ENCODE measurements at places on chromosomes 3 and 15.

DNA sequence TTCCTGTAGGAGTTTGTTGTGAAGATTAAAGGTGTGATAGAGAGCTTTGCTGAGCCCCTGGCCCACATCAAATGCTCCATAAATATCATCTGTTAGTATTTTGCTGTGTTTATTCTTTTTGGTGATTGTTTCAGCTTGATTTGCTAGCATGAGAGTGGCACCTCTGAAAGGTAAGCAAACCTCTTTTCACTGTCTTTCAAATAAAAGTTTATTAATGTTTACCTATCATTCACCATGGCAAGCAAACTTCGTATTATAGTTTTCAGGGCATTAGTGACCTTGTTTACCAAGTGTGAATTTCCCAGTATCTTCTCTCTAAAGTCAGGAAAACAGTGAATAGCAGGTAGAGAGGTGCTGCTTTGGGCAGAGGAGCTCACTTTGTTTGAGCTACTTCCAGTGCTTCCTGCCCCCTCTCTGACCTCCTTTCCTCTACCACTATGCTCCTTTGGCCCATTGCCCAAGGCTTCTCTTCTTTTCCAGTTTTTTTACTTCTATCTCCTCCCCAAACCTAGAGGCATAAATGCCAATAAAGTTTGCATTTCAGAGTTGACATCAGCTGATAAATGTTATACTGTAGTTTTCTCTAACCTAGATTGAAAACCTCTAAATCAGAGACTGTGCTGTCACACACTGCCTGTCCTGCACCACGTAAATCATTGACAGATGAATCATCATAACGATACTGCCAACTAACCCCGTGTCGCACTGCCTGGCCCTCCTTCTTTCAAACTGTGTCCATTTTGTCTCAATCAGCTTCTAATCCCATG is 569.0 kb downstream of the TUSC7 start:
- DNase-seq: peak; percentile 30

- no peak for DNase-seq
Measured at GRCh38 chr3:5458526-5458925, 271.0 kb downstream of the EDEM1 start.

DNA sequence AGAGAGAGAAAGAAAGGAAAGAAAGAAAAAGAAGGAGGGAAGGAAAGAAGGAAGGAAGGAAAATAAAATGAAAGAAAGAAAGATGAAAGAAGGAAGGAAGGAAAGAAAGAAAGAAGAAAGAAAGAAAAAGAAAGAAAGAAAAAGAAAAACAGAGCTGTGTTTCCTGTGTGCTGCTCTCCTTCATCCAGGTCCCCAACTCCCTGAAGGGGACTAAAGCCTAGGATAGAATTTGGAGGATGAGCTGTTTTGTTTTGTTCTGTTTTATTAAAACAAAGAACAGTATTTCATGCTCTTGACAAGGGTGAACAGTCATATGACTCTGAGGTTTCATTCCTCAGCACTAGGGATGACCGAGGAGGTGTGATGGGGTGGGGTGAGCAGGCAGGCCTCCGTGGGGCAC is 164.8 kb upstream of the NDN start:
- no peak for DNase-seq

- no peak for DNase-seq
Measured at GRCh38 chr3:37918627-37919026, 56.9 kb downstream of the CTDSPL start.

DNA sequence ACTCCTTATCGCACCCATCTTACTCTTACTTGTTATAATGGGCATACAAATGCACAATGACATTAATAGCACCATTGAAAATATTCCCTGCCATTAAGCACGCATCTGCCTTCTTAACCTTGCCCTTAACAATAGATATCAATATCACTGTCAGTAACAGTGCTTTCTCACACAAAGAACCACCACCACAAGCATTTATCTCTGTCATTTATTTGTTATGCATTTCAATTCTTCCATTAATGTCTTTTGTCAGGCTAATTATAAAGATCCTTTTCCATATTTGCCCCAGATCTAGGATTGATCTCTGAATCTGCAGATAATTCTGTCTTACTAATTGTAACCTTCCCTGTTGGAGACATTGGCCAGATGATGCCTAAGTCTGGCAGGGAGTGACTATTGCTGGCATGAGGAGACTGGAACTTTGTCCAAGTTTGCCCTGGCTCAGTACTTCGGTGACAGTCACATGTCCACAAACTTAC is 419.6 kb upstream of the TGFBR2 start:
- no peak for DNase-seq

DNA sequence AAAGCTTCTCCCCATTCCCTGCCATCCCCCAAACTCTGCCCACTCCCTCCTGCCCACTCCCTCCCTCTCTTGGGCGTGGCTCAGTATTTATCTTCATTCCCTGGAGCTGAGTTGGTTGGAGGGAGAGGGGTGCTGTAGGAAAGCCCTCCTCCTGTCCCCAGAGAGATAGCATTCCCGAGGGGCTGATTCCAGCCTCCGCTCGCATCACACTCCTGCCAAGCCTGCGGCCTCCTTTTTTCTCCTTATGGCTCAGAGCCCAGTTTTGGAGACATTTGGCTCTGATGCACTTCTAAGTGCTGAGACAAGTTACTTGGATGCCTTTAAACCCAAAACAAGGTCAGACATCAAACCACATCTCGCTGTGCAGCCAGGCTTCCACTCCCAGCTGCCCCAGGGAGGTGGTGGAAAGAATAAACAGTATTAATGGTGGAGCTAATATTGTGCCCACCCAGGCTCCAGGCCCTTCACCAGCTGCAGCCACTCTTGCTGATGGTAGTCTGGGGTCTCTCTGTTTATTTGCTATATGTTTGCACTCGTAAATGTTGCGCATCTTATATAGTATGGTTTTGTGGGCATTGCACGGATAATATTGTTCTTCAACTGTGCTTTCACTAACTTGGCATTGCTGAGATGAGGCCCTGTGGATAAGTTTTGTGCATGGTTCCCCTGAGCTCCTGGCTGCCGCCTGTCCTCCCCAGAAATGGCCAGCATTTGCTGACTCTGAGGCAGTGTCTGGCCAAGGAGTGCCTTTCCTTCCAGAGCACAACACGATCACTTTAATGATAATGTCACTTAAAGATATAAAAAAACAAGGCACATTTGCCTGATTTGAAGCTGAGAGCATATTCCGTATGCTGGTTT is 157.2 kb downstream of the LRRC28 start:
- peak; percentile 88 for DNase-seq

GRCh38 chr3:13513051-13513912 is 33.2 kb downstream of the HDAC11 start:
- DNase-seq: no peak

DNA sequence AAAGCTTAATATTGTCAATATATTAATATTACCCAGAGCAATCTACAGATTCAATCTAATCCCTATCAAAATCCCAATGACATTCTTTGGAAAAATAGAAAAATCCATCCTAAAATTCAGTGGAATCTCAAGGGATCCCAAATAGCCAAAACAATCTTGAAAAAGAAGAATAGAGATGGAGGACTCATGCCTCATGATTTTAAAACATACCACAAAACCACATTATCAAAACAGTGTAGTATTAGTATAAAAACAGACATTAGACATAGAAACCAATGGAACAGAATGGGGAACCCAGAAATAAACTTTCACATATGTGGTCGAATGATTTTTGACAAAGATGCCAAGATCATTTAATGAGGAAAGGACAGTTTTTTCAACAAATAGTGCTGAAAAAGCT is 14.6 kb downstream of the NEK4 start:
- DNase-seq: no peak

GRCh38 chr3:27072810-27073651 is 296.2 kb downstream of the NEK10 start:
- DNase-seq: no peak

- DNase-seq: no peak
Measured at GRCh38 chr3:63867225-63867624, 3.6 kb downstream of the ATXN7 start.

DNA sequence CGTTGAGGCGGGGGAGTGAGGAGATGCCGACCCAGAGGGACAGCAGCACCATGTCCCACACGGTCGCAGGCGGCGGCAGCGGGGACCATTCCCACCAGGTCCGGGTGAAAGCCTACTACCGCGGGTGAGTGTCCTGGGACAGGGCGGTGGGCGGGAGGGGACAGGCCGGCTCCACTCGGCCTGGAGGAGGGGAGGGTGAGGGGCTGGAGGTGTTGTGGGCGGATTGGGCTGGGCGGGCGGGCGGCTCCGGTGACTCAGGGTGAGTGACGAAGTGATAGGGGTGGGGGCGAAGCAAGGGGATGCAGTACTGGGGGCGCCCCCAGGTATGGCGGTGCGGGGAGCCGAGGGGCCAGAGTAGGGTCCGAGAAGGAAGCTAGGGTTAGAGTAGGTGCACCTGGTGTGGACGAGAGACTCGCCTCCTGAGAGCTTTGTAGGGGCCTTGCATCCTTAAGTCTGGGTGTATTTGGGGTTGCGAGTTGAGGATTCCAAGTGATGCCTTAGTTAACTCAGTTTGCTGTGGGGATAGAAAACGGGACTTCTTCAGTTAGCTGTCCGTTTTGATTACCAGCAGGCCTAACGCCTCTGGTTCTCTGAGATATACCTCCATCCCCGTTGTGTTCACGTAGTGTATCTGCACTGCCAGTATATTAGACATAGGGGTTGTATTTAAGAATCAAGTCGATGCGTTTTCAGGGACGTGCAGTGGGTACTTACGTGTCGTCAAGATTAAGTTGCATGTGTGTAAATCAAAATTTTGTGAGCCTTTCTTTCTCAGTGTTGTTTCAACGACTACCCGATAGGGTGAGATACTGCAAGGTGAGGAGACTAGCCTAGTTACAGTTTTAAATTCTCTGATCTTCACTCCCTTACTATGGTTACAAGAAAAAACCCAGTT is 670 bp downstream of the PRKCI start:
- no peak for DNase-seq

DNA sequence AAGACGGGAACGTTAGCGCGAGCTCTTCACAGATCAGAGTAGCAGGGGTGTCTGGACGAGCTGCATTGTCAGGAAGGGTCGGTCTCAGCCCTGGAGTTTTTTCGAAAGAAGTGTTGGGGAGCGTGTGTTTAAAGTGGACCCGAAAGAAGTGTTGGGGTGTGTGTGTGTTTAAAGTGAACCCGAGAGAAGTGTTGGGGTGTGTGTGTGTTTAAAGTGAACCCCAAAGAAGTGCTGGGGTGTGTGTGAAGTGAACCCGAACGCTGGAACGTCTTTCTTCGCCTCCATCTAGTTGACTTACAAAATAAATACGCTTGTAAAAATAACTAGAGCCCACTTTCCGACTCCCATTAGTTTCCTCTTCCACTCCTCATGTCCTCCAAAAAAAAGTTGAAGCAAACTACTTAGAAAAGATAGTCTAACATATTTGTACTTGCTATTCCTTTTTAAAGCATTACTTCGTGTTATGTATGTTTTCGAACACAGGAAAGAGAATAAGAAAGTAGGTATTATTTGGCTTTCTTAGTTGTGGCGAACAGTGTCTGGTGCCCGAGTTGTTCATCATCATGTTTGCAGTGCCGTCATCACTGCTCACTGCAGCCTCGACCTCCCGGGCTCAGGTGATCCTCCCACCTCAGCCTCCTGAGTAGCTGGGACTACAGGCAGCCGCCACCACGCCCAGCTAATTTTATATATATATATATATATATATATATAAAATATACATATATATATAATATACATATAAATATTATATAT is 1.0 kb downstream of the LRCH3 start:
- DNase-seq: no peak

GRCh38 chr3:123332124-123332641 is 116.7 kb downstream of the ADCY5 start:
- DNase-seq: no peak

DNA sequence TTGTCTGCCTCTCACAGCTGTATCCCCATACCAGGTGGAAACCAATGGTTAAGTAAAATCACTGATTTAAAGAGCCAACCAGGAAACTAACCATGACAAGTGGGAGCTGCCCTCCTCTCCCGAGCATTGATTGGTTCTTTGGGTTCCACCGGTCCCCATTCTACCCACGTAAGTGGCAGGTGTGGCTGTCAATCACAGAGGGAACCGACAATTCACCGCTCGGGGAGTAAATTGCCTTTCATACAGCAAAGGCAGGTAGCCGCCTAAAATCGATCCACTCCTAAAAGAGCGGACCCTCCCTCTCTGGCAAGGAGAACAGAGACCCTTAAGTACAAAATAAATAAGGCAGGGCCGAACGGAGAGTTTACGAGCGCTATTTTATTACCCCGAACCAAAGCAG is 1.2 kb downstream of the ERC2 start:
- DNase-seq: no peak

GRCh38 chr15:74337607-74338211 is 29.7 kb downstream of the CYP11A1 start:
- DNase-seq: no peak

DNA sequence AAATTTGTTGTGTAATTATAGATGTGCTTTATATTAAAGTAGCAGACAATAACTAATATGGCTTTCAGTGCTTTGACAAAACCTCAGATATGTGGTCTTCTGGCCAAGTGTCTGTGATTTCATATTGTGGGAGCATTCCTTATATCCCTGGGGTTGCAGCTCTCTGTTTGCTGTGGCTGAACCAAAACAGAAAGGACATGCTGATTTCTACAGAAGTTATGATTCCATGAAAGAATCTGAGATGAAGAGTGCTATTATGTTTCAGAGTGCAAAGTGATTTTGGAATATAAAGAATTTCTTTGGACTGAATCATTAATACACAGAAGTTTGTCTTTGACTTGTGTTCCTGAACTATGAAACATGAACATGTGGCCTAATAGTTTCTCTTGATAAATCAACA is 36.5 kb downstream of the CDV3 start:
- DNase-seq: no peak

- DNase-seq: no peak
Measured at GRCh38 chr3:85185495-85185894, 226.7 kb downstream of the CADM2 start.

DNA sequence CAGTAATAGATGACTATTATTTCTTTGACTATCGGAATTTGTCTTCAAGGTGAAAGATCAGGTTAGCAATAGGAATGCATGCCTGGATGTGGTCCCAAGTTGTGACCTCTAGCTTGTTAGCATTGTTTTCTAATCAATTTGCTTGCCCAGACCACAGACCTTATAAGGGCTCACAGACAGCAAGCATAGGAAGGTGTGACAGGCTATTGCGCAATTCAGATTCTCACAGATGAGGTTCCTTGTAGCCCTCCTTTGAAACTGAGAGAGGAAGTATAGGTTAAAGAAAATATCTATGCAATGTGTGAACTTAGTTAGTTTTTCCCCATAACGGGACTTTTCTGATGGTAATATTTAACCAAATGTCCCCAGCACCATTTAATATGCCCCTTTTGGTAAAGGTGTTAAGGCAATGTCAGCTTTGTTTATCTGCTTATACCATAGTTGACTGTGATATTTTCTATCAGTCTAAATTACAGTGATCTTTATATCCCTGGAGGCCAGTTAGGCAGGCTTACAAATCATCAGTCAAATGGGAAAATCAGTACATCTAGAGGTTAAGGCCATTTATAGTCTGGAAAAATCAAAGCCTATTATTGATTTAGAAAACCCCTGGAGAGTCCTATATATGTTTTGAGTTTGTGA is 168.1 kb upstream of the MBNL1 start:
- no peak for DNase-seq
